Skin of body (tissue), 3 donors: ENCODE measurements at places on chromosomes 3 and 15. TPM values are rescaled to one million over a fixed set of nuclear protein-coding genes. Genes with fewer than 3 reads are reported as not detected.

- no peak for DNase-seq
Measured at GRCh38 chr15:101009176-101009575, 90.0 kb downstream of the LRRK1 start.

GRCh38 chr3:18968120-18968519, 180.2 kb upstream of the KCNH8 start:
- DNase-seq, result no peak

GRCh38 chr3:134430174-134430573, 55.6 kb downstream of the ANAPC13 start:
- DNase-seq, result no peak

- DNase-seq, result no peak
Measured at GRCh38 chr3:10764259-10765051, 51.6 kb upstream of the SLC6A11 start.

DNA sequence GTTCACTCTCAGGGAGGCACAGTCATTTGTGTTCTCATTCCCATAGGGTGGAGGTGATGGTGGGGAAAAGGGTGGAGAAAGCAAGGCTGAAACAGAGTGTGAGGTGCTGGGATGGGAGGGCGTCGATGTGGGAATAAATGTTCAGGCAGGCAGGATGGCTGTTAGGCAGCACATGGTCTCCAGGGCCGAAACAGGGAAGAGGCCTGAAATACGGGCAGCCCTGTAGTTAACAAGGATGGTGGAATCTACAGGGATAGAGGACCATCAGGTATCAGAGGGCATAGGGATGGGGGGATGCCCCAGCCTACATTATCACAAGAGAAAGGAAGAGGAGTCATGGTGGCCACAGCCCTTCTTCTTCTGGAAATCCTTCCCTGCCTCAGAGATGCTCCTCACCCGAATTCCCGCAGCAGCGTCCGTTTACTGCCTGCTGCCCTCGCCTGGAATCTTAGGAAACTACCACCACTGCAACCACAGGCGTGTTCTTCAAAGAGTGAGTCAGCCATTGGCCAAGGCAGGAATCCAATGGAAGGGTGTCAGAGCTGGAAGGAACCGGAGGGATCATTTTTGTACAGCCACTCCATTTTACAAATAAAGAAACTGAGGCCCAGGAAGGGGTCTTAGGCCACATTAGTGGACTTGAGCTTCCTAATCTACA, 49.7 kb upstream of the POMGNT2 start:
- DNase-seq, result peak; percentile 33

DNA sequence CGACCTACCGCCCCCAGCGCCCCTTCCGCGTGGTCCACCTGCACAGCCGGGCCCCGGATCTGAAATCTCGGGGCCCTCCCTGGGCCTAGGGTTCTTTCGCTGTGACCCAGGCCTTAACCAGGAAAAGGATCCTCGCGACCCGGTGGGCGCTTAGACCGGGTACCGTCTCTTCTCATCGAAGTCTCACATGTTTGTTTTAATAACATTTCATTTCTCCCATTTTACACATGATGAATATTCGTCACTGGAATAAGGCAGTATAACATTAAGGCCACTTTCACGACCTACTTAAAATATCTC, 277 bp upstream of the DALRD3 start:
- no peak for DNase-seq

DNA sequence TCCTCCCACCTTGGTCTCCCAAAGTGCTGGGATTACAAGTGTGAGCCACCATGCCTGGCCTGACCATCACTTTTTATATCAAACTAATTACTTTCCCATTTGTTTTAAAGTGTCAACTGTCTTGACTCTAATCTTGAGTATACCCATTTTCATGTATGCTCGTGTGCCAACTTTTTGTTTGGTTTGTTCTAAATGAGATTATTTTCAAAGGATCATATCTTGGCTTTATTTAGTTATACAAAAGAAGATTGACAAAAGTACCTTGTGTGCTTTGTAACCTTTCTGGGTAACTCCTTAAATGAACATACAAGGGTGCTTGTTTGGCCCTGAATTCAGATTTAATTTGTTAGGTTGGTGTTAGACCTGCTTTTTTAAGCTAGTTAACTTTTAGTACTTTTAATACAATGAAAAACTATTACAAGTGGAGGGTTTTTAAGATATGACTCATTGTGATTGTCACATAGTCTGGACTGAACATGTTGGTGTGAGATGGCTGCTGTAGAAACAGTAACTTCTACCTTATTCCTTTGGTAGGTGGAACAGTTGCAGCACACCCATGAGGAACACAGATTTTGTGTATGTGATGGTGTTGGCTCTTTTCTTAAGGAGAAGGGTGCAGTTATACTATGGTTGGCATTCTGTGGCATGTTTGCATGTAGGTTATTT, 10.7 kb downstream of the KIF23 start:
- DNase-seq, result no peak

GRCh38 chr3:27354588-27355203, 14.5 kb downstream of the NEK10 start:
- no peak for DNase-seq

The TMCO5A gene
- total RNA-seq, result not detected

The SRPRB gene
- 33.2 TPM for total RNA-seq

The PLEKHO2 gene
- 15.6 TPM for total RNA-seq

The TMEM212 gene
- total RNA-seq, result not detected
